ENCODE measurements at places on chromosomes 3 and 15.

DNA sequence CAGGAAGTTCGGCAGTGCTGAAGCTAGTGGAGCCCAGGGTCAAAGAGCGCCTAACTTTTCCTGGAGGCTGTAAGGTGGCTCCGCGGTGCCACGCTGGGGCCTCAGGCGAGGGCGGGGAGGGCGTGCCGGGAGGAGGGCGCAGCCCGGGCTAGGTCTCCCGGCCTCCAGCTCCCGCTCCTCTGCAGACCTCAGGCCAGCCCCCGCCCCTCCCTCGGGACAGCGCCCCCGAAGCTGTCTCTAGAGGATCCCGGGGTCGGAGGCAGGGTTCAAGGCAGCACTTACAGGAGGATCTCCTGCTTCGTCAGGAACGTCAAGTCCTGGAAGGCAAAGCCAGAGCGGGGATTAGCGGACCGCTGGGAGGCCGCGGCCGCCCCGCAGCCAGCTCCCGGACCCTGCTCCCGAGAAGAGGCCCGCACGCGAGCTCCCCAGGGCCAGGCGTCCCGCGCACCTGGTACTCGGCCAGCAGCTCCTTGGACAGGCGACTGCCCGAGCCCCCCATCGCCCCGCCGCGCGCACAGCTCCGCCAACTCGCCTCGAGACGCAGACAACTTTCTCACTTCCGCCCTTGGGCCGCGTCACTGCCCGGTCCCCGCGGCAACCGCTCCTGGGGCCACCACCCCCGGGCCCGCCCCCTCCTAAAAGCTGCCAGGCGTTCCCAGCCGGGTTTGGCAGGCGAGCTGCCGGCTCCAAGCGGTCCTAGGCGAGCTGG is at the start of gene CIB1:
TSS of gene CIB1 (minus strand) at position 555 of the 709 bp plus-strand sequence. CDS start at position 499, 56 bp downstream.
- DNase-seq, result peak; percentile 80

GRCh38 chr3:134083008-134083407 is 53.3 kb upstream of the SLCO2A1 start:
- DNase-seq, result no peak

GRCh38 chr3:54941690-54942362 is 14.0 kb upstream of the LRTM1 start:
- DNase-seq, result no peak

DNA sequence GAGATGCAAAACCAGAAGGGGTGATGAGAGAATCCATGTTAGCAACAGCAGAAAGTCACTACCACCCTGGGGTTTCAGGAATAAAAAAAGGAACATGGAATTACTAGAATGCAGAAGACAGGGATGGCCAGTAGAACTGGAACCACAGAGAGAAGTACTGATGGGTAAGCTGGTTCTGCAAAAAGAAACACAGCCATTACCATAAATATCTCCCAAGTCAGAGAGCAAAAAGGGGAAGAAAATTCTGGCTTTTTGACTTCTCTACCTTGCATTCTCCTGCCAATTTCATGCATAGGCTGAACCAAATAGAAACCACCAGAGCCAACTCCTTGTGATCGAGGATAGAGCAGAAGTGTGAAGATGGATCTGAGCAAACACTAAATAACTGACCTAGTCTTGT is 550.4 kb upstream of the NAALADL2 start:
- no peak for DNase-seq

DNA sequence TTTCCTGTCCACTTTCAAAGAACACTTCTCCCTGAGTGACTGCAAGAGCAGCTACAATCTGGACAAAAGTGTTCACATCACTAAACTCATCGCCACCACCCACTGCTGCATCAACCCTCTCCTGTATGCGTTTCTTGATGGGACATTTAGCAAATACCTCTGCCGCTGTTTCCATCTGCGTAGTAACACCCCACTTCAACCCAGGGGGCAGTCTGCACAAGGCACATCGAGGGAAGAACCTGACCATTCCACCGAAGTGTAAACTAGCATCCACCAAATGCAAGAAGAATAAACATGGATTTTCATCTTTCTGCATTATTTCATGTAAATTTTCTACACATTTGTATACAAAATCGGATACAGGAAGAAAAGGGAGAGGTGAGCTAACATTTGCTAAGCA is 1.8 kb downstream of the CCRL2 start:
- no peak for DNase-seq

DNA sequence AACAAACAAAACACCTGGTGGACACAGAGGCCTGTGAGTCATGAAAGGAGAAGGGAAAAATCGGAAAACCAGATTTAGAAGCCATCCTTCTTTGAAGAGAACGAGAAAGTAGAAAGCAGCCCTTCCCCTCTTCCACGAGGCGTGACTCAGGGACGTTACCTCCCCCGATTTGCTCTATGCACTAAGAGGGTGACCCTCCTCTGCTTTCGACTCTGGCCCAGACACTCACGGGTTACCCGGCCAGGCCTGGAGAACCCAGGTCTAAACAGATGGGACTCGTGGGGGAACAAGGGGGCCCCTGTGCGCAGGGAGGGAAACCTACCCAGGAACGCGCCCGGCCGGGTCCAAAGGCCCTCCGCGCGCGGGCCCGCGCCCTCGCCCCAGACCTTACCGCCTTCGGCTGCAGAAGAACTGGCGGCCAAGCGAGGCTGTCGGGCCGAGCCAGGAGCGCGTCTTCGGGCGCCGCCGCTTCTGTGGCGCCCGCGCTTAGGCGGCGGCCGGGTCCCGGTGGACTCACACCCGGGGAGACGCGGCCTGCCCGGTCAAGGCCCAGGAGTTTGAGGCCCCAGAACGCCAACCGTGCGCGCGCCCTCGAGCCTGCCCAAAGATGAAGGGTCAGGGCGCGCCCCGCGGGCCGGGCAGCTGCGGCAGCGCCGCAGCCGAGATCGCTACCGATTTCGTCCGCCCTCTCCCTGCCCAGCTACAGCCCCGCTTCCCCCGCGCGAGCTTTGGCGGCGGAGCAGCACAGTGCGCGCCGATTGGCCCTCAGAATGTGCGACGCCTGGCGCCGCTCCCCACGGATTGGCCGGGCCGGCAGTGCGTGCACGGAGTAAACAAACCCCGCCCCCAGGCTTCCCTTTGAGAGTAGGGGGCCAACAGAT is at the start of gene TFDP2:
TSS of gene TFDP2 (minus strand) at position 753 of the 881 bp plus-strand sequence. CDS start 47,795 bp downstream, outside the sequence.
- DNase-seq, result peak; percentile 97
